Fibroblast of lung (primary cell): ENCODE measurements at places on chromosomes 1 and 21. TPM values are rescaled to one million over a fixed set of nuclear protein-coding genes. Genes with fewer than 3 reads are reported as not detected.

DNA sequence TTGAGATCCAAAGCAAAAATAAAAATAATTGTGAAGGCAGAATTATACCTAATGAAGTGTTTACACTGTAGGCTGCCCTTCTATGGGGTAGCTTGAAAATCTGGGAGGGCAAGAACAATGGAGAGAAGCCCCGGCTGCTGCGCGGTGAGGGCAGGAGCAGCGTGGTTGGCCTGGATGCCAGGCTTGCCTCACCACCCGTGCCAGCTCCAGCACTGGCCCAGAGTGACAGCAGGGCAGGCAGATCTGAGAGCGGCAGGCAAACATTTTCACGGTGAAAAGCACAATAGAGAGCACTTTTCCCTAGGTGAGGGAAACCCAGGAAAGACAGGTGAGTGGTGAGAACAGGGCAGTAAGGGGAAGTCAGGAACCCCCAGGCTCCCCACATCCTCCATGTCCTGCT, 1.4 kb downstream of the PROK1 start:
- no peak for DNase-seq

DNA sequence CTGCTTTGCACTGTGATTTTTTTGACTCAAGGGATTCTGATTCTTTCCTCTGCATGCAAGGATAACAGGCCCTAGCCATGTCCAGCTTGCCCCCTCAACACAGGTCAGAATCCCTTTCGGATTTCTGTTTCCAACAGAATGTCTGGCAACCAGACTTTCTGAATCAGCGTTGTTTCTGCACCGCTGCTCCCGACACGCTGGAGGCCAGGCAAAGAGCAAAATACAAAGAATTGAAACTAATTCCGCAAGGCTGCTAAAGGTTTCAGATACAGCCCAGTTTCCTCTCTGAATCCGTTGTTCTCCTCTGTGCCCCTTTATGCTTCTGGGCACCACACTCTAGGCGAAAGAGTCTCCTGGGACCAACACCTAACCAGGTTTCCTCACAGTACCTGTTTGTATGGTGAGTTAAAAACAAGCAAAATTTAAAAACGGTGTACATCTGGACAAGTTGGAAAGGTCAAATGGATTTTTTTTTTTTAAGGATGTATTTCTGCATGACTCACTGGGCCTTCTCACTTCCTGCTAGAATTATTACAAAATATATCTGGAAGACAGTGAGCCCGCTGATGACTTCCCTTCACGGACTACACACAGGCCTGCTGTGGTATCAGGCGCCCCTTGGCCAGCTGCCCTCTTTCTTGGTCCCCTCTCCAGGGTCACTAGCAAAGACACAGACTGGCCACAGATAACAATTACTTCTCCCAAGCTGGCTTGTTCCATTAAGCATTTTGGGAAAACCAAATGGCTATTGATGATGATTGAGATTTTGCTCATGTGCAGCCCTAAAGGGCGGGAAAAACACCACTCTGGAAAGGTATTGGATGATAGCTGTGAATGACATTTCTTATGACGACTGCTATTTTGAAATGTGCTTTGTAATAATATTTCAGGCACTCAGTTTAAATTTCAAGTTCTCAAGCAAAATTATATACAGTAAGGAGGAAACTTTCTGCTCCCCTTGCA, 118.3 kb downstream of the TGFB2 start:
- DNase-seq = peak; percentile 74

DNA sequence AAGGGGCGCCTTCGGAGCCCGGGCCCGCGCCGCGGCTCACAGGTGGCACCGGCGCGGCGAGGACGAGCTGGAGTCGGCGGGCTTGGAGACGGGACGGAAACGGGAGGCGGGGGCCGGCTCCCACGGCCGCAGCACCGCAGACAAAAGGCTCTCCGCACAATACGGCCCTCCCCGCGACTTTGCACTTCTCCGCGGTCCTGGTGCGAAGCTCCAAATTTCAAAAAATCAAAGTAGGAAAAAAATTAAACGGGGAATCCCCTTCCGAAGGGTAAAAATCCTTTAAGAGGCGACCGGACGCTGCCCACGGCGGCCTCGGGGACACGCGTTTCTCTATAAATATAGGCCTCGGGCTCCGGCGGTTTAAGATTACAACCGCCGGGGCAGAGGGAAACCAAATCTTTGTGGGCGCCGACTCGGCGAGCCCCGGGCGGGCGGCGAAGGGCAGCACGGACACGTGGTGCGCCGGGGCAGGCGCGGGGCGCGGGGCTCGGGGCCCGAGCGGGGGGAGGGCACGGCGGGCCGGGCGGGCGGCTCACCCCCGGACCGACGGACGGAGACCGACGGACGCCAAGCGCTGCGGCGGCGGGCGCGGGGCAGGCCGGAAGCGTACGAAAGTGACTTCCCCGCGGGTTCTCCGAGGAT, 453 bp downstream of the PABPC4 start:
- peak; percentile 19 for DNase-seq

Gene NBPF20
- polyA plus RNA-seq = 2.5 and 2.7 TPM in 2 replicates

Gene SEMA4A
- 0.24 and 0.27 TPM in 2 replicates for polyA plus RNA-seq
